NT2/D1 (cell line): ENCODE measurements at places on chromosomes 2 and 18.

DNA sequence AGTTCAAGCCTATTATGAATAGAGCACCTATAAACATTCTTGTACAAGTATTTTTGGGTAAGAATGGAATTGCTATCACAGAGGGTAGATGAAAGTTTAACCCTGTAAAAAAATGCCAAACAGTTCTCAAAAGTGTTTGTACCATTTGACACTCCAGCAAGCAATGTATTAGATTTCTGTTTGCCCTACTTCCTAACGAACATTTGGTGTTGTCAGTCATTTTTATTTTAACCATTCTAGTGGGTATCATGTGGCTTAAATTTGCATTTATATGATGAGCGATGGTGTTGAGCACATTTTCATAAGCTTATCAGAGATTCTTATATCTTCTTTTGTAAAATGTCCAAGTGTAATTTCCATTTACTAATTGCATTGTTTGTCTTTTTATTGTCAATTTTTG is 608.2 kb upstream of the ACVR2A start:
- DNase-seq = no peak

DNA sequence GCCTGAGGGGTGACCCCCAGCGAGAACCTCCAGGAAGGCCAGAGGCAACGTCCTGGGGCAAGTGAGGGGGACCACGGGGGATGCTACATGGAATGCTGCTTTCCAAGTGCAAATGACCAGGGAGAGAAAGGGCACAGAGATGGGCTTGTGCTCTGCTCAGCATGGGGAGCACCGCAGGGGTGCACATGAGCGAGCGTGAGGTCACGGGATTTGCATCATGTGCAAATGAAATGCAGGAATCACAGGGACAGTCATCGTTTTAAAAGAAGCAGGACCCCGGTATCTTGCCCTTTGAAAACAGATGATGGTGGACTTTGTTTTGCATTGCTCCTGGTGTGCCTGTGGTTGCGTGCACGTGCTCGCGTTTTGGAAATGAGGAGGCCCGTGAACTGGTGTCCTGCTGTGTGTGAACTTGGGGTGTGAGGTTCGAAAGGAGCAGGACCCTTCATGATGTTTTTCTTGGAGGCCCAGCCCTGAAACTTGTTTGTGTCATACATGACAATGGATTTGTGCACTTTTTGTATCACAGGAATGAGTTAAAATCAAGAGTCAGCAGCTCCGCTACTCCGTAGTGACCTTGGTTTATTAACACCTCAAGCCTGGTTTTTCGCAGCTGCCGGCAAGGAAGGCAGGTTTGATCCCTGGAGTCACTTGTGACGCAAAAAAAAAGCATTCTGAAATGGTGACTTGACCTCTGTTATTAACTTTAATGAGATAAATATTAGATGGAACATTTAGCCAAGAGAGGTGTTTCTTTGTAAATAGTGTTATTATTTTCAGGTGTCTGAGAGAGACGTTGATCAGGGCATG is 234.5 kb downstream of the LDLRAD4 start:
- DNase-seq = no peak

GRCh38 chr18:12238826-12239225 is 15.3 kb upstream of the CIDEA start:
- no peak for DNase-seq

DNA sequence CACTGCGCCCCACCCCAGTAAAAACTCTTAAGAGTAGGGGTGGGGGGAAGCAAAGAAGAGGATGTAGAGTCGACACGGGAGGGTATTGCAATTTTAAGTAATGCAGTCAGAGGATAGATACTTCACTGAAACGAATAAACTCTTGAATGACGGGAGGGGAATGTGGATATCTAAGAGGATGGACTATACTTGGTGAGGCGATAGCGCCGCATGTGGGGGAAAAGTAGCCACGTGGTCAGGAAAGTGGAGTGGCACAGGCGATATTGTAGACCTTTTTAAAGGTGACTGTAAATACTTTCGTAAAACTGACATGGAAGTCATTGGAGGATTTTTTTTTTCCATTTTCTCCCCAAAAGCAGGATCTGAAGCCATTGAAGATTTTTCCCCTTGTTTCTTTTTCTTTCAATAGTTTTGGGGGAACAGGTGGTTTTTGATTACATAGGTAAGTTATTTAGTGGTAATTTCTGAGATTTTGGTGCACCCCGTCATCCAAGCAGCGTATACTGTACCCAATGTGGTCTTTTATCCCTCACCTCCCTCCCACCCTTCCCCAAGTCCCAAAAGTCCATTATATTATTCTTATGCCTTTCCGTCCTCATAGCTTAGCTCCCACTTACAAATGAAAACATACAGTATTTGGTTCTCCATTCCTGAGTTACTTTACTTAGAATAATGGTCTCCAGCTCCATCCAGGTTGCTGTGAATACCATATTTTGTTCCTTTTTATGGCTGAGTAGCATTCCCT is 13.8 kb downstream of the CLK1 start:
- no peak for DNase-seq

GRCh38 chr2:27250652-27251379 is 12.0 kb downstream of the SLC30A3 start:
- DNase-seq = no peak

DNA sequence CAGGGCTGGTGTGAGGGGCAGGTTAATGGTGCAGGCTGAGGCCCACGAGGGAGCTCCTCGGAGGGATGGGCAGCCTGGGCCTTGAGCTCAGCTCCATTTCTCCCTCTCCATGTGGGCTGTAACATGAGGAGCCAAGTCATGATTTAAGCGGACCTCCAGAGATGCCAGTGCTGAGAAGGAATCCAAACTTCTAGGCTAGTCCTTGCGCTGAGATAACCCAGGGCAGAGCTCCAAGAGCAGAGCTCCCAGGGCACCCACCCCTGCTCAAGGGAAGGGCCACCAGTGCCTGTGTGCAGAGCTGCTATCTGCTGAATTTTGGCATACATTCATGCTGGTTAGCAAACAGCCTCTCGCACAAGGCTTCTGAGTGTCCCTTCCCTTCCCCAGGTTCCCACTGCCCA is 95.1 kb downstream of the MRO start:
- no peak for DNase-seq
